T-cell (primary cell): ENCODE measurements at places on chromosomes 6 and 20. TPM values are rescaled to one million over a fixed set of nuclear protein-coding genes. Genes with fewer than 3 reads are reported as not detected.

KCNQ5 gene
- total RNA-seq, result 4.3 TPM

MED23 gene
- 64.5 TPM for total RNA-seq

DNA sequence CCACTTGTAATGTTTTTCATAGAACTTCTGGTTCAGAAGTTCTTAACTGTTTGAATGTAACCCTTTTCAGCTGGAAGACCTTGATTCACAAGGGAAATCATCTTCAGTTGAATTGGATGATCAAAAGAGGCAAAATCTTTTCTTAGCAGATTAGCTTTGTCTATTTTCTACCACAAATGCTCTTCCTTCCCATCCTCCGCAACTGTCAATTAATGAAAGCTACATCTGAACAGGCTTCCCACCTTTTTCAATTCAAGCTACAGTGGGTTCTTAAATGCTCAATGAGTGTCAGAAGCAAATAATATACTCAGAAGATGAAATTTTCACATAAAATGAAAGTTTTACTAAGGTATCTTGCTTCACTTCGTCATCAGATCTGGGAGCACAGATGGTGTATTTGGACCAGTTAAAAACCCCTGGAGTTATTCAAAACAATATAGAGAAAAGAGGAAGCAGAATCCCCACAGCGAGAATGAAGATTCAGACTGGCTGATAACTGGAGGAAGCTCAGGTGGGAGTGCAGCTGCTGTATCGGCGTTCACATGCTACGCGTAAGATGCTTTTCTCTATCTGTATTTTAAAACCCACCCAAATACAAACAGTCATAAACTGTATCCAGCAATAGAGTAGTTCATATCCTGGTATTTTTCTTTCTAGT lies 19.4 kb downstream of the QRSL1 start:
- H3K27ac ChIP-seq, result no peak overlapping the region
- H3K36me3 ChIP-seq, result peaks cover 46% of the 10 kb centered on the region
- H3K4me3 ChIP-seq, result no peak overlapping the region
- H3K4me1 ChIP-seq, result no peaks in the 10 kb centered on the region
- H3K27me3 ChIP-seq, result no peaks in the 10 kb centered on the region
- no peak for DNase-seq

GRCh38 chr6:63149730-63150129 lies 61.5 kb upstream of the FKBP1C start:
- H3K4me1 ChIP-seq, result no peaks in the 10 kb centered on the region
- H3K36me3 ChIP-seq, result no peaks in the 10 kb centered on the region
- DNase-seq, result no peak
- H3K27ac ChIP-seq, result no peak overlapping the region
- no peak overlapping the region for H3K4me3 ChIP-seq
- no peaks in the 10 kb centered on the region for H3K27me3 ChIP-seq

PXDC1 gene
- 0.41 TPM for total RNA-seq

DNA sequence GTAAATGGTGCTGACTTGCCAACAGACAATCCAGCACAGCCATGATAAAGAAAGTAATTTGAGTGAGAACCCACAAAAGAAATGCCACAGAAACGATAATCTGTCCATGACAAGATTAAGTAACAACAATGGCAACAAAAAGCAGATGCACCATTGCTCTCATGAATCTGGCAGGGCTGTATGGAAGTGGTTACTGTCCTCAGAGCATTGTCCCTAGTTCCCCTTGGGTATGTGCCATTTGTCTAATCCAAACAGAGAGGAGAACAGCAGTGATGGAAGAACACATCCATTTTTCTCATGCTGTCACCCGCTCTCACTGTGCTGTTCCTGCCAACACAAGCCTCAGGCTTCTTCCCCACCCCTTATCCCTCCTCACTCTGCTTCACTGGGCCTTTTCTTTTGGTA lies 65.8 kb downstream of the REV3L start:
- no peaks in the 10 kb centered on the region for H3K4me1 ChIP-seq
- no peak overlapping the region for H3K27ac ChIP-seq

DNA sequence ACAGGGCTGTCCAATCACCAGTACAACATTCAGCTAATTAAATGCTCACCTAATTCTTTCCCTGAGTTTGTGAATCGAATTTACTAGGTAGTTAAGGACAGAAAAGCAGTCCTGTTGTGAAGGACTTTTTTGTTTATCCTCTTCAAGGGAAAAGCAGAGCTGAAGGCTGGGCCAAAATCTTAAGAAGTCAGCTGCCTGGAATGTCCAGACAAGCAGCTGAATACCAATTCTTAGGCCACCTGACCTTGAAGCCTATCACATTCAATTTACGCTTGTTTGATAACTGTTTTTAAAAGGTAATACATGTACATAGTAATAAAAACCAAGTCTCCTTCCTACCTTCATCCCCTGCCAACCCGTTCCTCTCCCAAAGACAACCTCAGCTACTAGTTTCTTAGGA lies 56.4 kb downstream of the UQCC1 start:
- no peak for DNase-seq
- H3K27me3 ChIP-seq, result no peaks in the 10 kb centered on the region
- no peak overlapping the region for H3K4me3 ChIP-seq
- H3K36me3 ChIP-seq, result peaks cover 3% of the 10 kb centered on the region
- H3K27ac ChIP-seq, result no peak overlapping the region

GRCh38 chr6:121984956-121985355 lies 414.5 kb upstream of the HSF2 start:
- H3K4me3 ChIP-seq, result no peak overlapping the region
- no peaks in the 10 kb centered on the region for H3K27me3 ChIP-seq
- no peaks in the 10 kb centered on the region for H3K4me1 ChIP-seq
- DNase-seq, result no peak
- H3K36me3 ChIP-seq, result no peaks in the 10 kb centered on the region
